ENCODE measurements at places on chromosomes 2 and 18. TPM values are rescaled to one million over a fixed set of nuclear protein-coding genes. Genes with fewer than 3 reads are reported as not detected.

DNA sequence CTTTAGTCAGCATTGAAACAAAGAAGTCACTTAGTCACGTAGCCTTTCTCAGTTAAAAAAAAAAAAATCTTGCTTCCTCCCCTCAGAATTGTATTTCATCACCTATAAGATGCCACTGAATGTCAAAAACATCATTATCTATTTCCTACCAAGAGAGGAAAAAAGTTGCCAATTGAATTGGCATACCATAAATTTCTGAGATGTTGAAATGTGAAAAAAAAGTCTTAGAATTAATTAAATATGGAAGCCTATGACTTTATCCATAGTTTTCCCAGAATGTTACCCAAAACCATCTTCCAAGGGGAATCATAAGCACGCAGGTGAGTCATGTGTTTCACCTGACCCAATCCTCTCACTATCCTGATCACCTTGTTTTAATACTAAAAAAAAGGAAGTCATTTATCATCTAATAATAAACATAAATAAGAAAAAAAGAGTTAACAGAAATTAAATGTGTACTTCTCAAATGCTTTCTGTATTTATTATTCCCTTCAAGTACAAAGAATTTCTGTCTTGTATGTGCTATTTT lies 205.7 kb downstream of the TCF4 start:
- H3K4me3 ChIP-seq = no peak overlapping the region
- H3K4me1 ChIP-seq = peaks cover 6% of the 10 kb centered on the region
- no peaks in the 10 kb centered on the region for H3K27me3 ChIP-seq
- no peak overlapping the region for H3K27ac ChIP-seq
- no peak for DNase-seq
- no peaks in the 10 kb centered on the region for H3K36me3 ChIP-seq

GRCh38 chr2:73897240-73897583 lies 4.4 kb downstream of the ACTG2 start:
- no peak for DNase-seq
- no peaks in the 10 kb centered on the region for H3K27me3 ChIP-seq
- no peak overlapping the region for H3K4me3 ChIP-seq
- H3K4me1 ChIP-seq = no peaks in the 10 kb centered on the region
- H3K27ac ChIP-seq = no peak overlapping the region

- H3K27ac ChIP-seq = no peak overlapping the region
- no peaks in the 10 kb centered on the region for H3K27me3 ChIP-seq
- H3K4me3 ChIP-seq = no peak overlapping the region
- DNase-seq = no peak
- H3K4me1 ChIP-seq = no peaks in the 10 kb centered on the region
Observed at GRCh38 chr18:79314838-79315388, 80.8 kb upstream of the NFATC1 start.

Gene ESPNL
- total RNA-seq = not detected

Gene DOK6
- total RNA-seq = 0.13 TPM

Gene CCDC178
- total RNA-seq = not detected

Gene SERPINB4
- 0.13 TPM for total RNA-seq

Measured in gastrocnemius medialis (tissue), 4 donors.